ENCODE measurements at places on chromosomes 3 and 15. TPM values are rescaled to one million over a fixed set of nuclear protein-coding genes. Genes with fewer than 3 reads are reported as not detected.

The CCR1 gene
- total RNA-seq, result 0.73 TPM

The TICRR gene
- 0.69 TPM for total RNA-seq

The ACTRT3 gene
- 0.49 TPM for total RNA-seq

The DNAH12 gene
- 0.22 TPM for total RNA-seq

The ENTPD3 gene
- not detected for total RNA-seq

The PLA2G4F gene
- not detected for total RNA-seq

The TBC1D2B gene
- 13.7 TPM for total RNA-seq

The DAZL gene
- not detected for total RNA-seq

The BFSP2 gene
- total RNA-seq, result 1.3 TPM

The MNS1 gene
- 0.62 TPM for total RNA-seq

The TM4SF4 gene
- not detected for total RNA-seq

- no peak for DNase-seq
Measured at GRCh38 chr15:100140527-100141308, 201.1 kb downstream of the ADAMTS17 start.

GRCh38 chr3:195178124-195178910, 92.6 kb downstream of the XXYLT1 start:
- no peak for DNase-seq

DNA sequence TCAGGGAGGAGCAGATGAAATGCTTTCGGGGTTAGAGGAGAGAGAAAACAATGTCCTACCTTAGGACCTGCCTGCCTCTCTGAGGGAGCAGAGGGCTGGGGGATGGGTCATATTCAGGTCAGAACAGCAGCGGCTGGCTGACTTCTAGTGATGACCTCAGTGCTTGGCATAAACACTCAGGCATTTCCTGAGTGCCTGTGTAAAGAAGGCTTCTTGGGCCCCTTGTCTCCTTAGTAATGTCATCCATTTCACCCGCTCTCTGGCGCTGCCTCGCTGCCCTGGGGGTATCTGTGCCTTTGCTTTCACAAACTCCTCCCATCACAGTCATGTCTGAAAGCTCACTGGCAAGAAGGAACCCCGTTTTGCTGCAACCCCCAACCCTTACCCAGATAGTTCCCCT, 82.9 kb upstream of the GSK3B start:
- no peak for DNase-seq

- DNase-seq, result no peak
Measured at GRCh38 chr15:95446854-95447253, 883.6 kb upstream of the NR2F2 start.

DNA sequence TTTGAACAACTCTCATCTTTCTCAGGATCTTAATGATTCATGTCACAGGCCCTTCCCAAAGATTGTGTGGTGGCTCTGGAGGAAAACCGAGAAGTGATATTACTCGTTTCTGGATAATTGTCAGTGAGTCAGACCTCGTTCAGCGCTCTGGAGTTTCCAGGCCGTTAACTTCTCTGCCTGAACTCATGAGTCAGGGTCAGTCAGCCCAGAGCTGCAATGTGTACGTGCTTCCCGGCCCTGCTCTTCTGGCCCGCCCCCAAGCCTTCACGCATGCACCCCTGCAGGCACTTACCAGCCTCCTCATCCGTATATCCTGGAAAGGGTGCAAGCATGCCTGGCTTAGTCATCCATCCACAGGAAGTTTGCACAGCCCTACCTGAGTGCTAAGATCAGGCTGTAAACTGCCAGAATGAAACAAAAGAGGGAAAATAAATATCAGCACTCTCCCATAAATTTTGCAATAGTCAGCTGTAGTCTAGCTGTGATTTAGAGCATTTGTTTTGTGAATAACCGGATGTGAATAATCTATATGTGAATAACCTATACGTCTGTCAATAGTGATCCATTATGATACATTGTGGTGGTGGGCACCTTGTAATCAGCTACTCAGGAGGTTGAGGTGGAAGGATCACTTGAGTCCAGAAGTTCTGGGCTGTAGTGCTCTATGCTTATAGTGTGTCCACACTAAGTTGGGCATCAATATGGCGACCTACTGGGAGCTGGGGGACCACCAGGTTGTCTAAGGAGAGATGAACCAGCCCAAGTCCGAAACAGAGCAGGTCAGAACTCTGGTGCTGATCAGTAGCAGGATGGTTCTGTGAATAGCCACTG, 35.3 kb upstream of the SEMA4B start:
- DNase-seq, result no peak

DNA sequence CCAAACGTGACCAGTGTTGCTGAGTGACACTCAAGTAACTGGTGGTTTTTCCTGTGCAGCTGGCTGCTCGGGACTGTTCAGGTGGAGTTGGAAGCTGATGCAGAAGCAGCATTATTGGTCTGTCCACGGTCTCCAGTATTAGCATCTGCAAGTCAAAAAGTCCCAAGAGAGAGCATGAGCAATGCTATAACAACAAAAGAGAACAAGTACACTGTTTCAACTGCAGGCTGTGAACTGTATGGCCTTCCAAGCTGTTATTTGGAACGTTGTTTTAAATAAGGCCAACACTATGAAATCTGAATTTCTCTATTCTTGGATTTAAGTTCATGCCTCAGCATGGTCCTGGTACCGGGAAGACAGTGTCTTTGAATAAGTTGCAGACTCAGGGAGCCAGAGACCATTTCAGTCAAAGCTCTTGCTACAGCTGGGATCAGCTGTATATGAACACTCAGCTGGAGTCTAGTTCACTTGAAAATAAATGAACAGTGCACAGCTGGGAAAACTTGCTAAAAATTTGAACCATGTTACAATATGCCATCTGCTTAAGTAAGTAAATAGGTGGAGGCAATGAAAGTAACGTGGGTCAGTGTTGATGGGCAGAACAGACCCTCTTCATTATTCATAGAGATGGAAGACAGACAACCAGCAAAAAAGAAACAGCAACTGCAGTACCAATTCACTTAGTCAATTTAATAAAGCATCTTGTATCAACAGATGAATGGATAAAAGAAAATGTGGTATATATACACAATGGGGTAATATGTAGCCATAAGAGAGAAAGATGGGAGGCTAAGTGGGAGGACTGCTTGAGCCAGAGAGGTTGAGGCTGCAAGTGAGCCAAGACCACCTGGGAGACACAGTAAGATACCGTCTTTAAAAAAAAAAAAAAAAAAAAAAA, 45.1 kb downstream of the NR1I2 start:
- DNase-seq, result no peak

DNA sequence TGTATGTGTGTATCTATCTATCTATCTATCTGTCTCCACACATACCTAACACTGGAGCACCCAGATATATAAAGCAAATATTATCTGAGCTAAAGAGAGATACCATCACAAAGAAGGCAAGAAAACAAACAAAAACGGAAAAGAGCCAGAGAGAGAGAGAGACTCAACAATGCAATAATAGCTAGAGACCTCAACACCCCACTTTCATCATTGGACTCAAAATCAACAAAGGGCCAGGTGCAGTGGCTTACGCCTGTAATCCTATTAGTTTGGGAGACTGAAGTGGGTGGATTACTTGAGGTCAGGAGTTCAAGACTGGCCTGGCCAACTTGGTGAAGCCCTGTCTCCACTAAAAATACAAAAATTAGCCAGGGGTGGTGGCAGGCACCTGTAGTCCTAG, 23.4 kb downstream of the NCBP2 start:
- DNase-seq, result no peak

DNA sequence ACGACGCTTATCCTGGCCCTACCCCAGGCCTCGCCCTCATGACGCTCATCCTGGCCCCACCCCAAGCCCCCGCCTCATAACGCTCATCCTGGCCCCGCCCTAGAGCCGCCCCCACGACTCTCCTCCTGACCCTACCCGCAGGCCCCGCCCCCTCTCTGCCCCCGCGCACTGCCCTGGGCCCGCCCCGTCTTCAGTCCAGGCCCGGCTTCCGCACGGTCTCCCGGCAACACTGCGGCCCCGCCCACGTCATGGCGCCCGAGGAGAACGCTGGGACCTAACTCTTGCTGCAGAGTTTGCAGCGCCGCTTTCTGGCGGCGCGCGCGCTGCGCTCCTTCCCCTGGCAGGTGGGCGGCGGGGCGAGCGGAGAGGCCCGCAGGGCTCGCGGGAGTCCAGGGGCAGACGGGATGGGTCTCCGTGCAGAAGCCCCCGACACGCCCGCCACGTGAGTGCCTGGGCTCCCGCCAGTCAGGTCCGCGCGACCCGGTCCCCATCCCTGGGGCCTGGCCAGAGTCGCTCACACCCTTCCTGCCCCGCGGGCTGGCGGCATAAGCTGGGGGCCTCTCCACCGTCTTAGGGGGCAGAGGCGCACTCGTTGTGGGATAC, 52.5 kb upstream of the ROPN1B start:
- DNase-seq, result peak; percentile 91

DNA sequence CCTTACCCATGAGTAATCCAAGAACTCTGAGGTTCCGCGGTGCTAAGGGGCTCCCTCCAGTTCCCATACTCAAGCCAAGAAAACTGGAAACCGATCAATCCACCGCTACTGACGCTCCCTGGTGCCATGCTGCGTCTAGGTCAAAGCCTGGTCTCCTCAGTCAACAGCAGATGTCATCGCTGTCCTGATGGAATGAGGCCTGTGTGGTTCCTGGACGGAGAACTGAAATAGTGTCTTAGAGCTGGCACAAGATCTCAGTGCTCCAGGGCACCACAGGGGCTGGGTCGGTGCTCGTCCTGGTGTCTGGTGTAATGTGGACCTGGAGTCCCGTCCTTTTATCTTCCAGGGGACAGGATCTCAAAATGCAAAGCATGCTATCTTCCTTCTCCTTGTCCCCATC, 373.9 kb upstream of the CFAP20DC start:
- DNase-seq, result no peak

GRCh38 chr15:64766058-64766457, 9.3 kb downstream of the RBPMS2 start:
- no peak for DNase-seq

- DNase-seq, result no peak
Measured at GRCh38 chr15:50064673-50065072, 54.4 kb downstream of the ATP8B4 start.

DNA sequence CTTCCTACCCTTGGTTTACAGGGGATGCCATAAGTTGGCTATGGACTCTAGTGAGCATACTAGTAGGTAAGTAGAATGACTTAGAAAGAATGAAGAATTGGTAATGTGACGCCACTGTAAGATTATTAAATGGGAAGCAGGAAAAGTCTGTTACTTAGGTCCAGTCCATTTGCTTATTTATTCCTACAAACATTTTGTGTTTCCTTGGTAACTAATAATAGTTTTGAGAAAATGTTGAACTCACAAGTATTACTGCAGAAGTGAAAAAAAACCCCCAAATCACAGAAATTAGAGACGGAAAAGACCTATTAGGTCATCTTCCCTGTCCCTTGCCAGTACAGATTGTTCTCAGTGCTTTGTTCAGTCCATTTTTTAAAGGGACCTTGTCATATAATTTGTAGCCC, 63.5 kb downstream of the CMSS1 start:
- no peak for DNase-seq

DNA sequence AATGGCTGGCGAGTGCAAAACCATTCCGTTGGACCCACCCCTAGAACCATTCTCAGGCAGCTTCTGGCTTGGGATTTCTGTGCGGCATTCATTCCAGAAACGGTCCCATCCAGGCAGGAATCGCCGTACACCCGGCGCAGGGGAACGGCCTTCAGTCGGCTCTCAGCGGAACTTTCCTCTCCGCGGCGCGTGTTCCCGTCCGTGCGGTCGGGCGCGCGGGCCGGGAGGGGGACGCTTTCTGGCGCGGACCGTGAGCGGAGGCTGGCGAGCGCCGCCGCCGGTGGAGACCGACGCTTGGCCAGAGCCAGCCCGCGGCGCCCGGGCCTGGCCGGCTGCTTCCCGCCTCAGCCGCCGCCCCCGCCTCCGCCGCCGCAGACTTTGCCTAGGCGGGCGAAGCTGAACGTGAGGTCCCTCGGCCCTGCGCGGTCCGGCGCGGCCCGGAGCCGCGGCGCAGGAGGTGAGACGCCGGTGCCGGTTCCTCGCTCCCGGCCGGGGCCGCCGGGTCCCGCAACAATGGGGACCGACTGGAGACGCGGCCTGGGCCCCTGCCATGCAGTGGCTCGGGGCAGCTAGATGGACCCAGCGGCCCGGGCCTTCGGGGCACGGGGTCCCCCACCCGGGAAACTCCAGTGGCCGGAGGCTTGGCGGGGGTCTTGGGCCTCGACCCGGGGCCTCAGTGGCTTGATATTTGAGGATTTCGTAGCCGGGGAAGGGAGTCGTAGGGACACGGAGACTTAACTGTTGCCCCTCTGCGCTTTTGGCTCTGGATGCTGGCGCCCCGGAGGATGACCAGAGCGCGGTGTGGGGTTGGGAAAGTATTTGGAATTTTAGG, at the start of gene RAD54L2:
RAD54L2 (plus strand) TSS at position 261 of the 832 bp plus-strand sequence. CDS start 51,702 bp downstream, outside the sequence.
- peak; percentile 80 for DNase-seq

DNA sequence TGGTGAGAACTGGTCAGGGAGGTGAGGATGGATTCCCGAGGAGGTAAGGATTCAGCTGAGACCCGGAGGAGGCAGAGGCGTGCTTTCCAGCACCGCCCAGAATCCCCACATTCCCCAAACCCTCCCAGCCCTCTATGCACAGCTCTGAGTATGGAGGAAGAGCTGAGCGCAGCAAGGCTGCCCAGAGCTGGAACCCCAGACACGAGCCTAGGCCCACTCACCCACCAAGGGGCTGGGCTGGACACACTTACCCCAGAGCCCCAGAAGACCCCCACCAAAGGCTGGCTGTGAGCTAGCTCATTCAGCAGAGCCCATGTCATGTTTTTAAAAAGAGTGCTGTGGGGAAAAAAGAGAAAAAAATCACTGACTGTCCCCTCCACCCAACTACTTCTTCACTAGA, 271.5 kb downstream of the XXYLT1 start:
- no peak for DNase-seq

DNA sequence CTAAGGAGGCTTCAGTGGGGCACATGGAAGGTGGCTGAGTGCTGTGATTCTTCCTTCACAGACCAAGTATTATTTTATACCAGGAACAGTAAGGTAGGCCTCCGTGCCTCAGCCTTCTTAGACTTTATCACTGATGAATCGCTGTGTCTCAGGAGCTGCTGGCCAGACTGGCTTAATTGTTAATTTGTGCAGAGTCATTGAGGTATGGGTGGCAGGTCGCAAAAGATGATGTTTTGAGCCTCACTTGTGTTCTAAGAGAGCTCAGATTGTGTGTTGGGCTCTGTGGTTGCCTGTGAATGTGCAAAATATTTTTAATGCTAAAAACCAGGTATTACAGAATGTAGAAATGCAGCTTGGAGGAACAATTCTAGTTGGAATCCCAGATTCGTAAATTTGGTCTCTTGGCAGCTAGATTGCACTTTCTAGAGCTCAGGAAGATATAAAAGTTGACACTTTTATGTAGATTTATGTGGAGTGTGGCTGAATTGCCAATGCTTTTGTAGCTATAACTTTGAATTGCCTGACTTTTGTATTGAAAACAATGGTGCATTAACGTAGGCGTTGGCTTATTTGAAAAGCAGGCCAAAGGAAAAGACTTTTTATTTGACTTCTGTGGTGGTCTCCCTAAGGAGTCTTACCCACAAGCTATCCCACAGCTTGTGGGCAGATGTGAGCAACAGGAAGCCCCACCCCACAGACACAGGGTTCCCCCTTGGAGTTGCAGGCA, 53.4 kb downstream of the LARS2 start:
- no peak for DNase-seq

- DNase-seq, result no peak
Measured at GRCh38 chr3:30952786-30953185, 58.3 kb upstream of the GADL1 start.

DNA sequence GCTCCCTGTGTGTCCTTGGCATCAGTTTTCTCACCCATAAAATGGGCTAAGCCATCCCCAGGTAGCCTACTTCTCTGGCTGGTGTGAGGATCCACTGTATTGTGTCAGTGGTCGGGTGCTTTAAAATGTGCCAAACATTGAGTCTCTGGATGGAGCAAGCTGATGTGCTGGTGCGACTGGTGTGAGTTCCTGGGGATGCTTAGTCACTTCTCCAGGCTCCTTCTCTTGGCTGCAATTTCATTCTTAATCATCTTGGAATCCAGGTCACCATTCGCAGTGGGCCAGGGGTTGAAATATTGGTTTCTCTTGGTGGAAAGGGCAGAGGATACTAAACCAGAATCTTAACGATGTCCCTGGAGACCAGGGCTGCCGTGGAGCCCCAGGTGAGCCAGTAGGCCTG, 29.3 kb downstream of the SCN5A start:
- no peak for DNase-seq
